ENCODE measurements at places on chromosomes 2 and 18.

DNA sequence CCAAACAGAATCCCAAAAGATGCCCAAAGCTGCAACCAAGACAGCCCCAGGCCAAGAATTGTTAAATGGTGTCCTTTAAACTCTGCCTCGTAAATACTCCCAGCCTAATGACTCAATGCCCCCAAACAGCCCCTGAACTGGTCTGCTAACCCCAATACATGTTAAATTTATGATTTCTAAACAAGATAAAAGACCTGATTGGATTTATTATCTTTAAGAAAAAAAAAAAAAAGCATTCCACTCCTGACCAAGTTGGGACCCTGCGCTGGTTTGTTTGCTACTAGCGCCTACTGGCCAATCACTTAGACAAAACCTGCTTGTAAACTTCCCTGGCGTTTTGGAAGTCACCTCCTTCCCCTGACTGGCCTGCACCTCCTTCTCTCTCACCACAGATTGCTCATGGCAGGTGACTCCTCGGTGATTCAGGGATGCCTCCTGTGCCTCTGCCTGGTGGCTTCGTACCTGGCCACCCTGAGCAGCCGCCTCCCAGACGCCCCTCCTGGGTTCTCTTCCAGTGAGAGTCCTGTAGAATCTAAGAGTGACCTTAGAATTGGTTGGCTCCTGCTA, 121.3 kb downstream of the BCL11A start:
- no peak for DNase-seq

DNA sequence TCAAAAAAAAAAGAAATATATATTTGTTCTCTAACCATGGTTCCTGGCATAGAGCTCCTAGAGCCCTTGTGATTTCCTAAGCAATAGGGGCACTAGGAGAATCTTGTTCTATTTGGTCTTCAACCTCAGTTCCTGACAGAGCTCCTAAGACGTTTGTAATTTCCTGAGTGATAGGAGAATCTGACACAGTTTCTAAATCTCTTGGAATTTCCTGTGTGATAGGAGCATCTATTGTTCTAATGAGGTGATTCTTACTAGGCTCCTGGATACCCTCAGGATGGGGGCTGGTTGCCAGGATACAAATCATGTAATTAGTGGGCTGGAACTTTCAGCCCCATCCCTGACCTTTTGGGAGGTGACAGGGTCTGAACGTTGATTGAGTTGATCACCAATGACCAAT, 245.8 kb downstream of the ZEB2 start:
- DNase-seq = no peak

- DNase-seq = no peak
These were observed 11.2 kb upstream of the EN1 start for GRCh38 chr2:118858485-118859156.

GRCh38 chr2:237235383-237236095, 149.8 kb downstream of the COPS8 start:
- no peak for DNase-seq

DNA sequence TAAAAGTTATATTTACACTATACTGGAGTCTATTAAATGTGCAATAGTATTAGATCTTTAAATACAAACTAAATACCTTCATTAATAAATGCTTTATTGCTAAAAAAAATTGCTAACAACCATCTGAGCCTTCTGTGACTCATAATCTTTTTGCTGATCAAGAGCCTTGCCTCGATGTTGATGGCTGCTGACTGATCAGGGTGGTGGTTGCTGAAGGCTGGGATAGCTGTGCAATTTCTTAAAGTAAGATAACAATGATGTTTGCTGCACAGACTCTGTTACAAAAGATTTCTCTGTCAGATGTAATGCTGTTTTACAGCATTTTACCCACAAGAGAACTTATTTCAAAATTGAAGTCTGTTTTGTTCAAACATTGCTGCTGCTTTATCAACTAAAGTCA, 421.4 kb upstream of the CYRIA start:
- DNase-seq = no peak

GRCh38 chr18:5601188-5601624, 57.4 kb upstream of the EPB41L3 start:
- DNase-seq = no peak

DNA sequence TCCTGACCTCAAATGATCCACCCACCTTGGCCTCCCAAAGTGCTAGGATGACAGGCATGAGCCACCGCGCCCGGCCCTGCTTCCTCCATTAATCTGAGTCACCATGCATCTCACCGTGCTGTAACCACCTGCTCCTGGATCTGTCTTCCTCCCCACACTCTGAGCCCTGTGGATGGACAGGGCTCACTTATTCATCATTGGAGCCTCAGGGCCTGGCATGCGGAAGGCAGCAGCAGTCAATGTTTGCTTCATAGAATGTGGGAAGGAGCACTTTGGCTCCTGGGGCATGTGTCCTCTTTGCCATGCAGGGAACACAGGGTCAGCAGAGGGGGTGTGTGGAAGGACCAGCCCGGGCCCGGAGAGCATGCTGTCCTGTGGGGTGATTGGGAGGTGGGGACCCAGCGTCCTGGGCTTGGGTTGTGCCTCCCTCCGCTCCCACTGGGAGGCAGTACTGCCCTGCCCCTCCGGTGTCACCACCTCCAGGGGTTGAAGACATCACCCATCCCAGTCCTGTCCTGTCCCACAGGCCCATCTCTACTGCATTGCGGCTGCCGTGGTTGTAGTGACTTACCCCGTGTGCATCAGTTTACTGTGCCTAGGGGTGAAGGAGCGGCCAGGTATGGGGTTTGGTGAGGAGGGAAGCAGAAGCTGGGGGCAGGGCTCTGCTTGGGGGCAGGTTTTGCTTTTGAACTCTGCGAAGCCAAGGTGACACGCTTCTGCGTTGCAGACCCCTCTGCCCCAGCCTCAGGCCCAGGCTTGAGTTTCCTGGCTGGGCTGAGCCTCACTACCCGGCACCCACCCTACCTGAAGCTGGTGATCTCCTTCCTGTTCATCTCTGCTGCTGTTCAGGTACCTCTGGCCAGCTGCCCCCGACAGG, 11.5 kb downstream of the MFSD2B start:
- DNase-seq = no peak

- no peak for DNase-seq
These were observed 473.9 kb upstream of the SYT4 start for GRCh38 chr18:43751203-43751602.

DNA sequence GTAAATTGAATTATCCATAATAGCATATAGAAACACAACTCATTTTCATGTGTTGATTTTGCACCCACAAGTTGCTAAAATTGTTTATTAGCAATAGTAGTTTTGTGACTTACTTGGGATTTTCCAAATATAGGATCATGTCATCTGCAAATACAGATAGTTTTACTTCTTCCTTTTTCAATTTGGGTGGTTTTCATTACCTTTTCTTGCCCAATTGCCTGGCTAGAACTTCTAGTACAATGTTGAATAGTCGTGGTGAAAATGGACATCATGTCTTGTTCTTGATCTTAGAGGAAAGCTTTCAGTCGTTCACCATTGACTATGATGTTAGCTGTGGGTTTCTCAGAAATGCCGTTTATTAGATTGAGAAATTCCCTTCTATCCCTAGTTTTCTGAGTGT, 60.2 kb upstream of the TCF7L1 start:
- DNase-seq = no peak

DNA sequence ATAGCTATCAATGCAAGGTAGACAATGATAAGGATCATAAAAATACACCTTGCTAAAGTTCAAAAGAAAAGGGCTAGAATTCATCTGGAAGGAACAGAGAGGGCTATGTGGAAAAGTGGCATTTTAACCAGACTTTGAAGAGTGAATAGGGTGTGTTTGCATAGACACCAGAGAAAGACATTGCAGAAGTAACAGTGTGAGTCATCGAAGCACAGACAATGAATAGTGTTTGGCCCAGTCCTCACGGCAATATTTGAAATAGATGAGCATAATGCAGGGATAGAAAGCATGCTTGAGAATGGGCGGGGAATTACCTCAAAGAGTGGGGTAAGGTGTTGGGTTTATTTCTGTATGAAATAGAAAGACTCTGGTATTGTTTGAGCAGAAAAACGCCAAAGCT, 24.2 kb downstream of the MYT1L start:
- DNase-seq = no peak

GRCh38 chr2:163687217-163687616, 48.6 kb downstream of the FIGN start:
- no peak for DNase-seq

DNA sequence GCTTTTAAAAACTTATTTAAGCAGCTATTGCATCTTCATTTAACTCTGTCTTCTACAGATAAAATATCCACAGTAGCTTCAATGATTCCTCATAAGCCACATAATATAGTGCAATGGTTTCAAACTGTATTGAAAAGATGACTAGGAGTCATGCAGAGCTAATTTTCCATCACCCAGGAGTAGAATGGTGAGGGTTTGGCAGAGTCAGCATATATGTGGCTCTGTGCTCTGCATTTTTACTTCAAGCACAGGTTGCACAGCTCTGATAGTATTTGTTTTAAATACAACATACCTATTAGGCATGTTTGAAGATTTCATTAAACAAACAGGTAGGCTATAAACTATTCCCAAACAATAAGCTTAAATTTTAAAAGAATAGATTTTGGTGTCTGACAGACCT, 731.9 kb upstream of the VRK2 start:
- no peak for DNase-seq

- DNase-seq = no peak
These were observed 238.2 kb upstream of the SOX11 start for GRCh38 chr2:5454051-5454390.

- DNase-seq = no peak
These were observed 529 bp upstream of the AMER3 start for GRCh38 chr2:130754811-130755210.

GRCh38 chr2:237290261-237290660, 123.7 kb downstream of the COL6A3 start:
- DNase-seq = no peak

GRCh38 chr18:69895066-69896047, 52.3 kb downstream of the CD226 start:
- no peak for DNase-seq

- no peak for DNase-seq
These were observed 6.0 kb upstream of the NCK2 start for GRCh38 chr2:105738658-105739241.

- no peak for DNase-seq
These were observed 57.9 kb downstream of the SLC66A3 start for GRCh38 chr2:11213090-11213638.

DNA sequence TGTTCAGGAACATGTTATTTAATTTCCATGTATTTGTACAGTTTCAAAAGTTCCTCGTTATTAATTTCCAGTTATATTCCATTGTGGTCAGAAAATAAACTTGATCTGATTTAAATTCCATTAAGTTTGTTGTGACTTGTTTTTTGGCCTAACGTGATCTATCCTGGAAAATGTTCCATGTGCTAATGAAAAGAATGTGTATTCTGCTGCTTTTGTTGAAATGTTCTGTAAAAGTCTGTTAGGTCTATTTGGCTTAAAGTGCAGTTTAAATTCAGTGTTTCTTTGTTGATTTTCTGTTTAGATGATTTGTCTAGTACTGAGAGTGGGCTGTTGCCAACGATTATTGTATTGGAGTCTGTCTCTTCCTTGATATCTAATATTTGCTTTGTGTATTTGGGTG, 148.0 kb downstream of the UBR3 start:
- DNase-seq = no peak

GRCh38 chr2:74739129-74739528, 85.1 kb downstream of the SEMA4F start:
- DNase-seq = no peak

DNA sequence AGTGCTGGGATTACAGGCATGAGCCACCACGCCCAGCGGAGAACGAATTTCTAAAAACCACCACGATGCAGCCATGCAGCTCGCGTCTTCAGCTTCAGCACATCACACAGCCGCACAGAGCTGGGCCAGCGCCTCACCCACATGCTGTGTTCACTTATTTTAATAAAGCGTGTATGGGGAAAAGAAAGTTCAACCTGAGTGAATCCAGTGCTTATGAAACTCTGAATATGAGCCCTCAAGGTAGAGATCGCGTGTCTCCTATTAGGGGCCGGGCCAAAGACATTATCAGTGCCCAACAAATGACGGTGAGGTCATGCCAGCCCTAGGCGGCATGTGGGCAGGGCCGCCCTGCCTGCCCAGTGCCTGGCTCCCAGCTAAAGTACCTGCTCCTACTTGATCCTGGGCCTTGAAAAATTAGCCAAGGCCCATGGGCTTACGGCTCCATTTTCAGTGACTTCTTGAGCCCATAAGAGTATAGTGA, 44.3 kb downstream of the SPRED2 start:
- DNase-seq = no peak

- DNase-seq = no peak
These were observed 231.8 kb upstream of the PXDN start for GRCh38 chr2:1976112-1976511.

DNA sequence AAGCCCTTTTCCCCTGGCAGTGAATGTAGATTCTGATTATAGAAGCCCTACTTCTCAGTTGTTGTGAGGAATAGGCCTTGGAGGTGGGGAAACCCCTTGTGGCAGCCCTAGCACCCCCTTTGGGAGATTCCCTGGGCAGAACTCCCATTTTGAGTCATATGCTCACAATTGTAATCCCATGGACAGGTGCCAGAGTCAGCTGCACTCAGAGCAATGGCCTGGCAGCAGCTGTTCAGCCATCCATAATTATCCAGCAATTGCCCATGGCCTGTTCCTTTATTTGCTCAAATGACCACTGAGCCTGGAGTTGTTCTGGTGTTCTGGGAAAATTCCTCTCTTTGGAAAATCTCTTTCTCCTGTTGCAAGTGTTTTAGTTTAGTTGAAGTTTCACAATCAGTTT, 71.7 kb downstream of the PTRHD1 start:
- no peak for DNase-seq

DNA sequence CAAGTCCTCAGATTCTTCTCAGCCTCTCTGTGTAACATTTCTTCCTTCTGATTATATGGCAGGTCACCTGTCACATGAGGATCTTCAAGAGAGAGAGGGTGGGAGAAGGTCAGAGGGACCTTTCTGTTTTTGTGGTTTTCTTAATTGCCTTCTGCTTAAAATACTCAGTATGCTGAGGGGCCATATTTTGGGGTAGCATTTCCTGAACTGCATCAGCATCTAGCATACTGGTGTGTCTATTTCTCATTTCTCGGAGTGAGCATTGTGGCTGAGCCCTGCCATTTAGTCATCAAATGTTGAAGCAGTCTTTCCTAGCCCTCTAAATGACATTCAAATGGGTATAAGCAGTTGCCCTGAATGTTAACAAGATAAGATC, 162.7 kb downstream of the MYO3B start:
- no peak for DNase-seq

GRCh38 chr2:236691799-236692167, 122.2 kb downstream of the ACKR3 start:
- DNase-seq = no peak

GRCh38 chr2:63023444-63023843, 27.2 kb upstream of the OTX1 start:
- DNase-seq = no peak

DNA sequence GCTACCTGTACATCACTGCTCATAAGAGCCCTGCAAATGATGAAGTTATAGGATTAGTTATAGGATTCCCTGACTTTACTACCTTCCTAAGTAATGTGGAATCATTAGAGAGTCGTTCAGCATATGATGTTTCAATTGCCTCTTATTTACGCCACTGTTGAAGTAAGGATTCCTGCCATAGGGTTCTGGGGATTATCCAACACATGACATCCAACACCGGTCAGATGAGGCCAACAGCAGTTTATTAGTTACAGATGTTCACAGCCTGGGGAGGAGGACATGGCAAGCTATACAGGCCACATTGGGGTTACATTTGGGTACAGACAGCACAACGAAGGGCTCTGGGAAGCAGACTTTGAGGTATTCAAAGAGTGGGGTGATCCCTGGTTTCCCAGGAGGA, 134.1 kb upstream of the MC4R start:
- DNase-seq = no peak
